ENCODE measurements at places on chromosomes 4 and X.

DNA sequence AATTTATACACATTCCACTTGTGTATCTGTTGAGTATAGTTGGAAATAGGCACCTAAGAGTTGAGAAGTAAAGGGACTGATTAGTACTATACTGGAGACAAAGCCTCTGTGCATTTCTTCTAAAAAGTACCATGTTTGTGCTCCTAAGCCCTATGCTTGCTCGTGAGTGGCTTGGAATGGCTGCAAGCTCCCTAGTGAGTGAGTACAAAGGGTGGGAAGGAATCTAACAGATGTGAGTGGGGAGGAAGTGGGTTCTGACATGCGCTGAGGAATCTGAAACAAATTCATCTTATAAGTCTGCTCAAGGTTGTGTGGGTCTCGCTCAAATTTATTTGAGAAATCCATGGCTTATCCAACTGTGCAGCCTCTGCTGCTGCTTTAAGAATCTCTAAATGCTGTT lies 13.3 kb downstream of the SPCS3 start:
- no peak for DNase-seq

DNA sequence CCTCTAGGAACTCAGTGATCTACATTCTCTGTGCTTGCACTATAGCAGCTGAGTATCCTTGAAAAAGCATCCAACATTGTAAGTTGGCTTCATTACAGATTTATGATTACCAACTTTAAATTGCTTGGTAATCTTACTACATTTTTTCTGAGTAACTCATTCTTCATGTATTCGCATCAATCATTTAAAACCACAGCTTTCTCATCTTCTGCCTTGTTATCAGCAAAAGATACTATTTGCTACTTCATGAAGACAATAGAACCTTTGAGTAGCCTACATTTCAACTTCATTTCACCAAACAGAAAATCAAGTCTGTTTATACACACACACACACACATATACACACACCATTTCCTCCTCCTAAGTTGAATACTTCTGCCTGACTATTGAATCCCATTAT lies 6.2 kb upstream of the DCAF8L2 start:
- no peak for DNase-seq

- no peak for DNase-seq
Measured at GRCh38 chr4:147727476-147728028, 4.3 kb upstream of the ARHGAP10 start.

DNA sequence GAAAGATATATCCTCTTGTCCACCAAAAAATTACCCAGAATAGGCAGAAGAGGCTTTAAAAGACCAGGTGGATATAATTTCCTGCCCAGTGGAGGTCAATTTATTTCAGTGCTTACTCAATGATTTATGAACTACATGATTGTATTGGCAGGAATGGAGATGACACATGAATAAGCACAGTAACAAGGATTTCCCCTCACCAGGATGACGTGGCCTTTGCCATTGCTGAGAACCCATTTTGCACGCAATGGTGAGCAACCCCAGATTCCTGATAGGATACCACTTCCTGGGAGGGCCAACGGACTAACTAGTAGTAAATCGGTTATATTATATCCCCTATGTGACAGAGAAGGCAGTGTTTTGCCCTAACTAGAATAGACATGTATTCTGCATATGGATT lies 11.6 kb upstream of the TTC29 start:
- no peak for DNase-seq

DNA sequence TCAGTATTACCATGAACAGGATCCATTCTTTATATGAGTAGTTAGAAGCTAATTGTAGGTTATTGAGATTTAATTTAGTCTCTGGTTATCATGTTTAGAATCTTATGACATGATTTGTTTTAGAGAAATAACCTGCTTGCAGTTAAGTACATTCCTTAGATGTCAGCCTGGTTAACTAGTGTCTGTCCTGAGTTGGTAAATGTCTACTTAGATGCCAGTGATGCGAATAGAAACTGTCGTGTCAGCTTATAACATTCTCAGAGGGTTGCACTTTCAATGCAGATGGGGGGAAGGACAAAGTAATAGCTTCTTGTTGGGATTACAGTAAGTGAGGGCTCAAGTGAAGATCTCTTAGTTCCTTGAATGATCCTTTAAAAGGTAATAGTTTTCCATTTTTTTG lies 227.8 kb upstream of the SPRY1 start:
- DNase-seq, result no peak
